ENCODE measurements at places on chromosomes 7 and 10.

- DNase-seq, result no peak
Observed at GRCh38 chr10:43155221-43155620, 17.0 kb downstream of the CSGALNACT2 start.

GRCh38 chr7:146479040-146479439 is 362.4 kb downstream of the CNTNAP2 start:
- no peak for DNase-seq

DNA sequence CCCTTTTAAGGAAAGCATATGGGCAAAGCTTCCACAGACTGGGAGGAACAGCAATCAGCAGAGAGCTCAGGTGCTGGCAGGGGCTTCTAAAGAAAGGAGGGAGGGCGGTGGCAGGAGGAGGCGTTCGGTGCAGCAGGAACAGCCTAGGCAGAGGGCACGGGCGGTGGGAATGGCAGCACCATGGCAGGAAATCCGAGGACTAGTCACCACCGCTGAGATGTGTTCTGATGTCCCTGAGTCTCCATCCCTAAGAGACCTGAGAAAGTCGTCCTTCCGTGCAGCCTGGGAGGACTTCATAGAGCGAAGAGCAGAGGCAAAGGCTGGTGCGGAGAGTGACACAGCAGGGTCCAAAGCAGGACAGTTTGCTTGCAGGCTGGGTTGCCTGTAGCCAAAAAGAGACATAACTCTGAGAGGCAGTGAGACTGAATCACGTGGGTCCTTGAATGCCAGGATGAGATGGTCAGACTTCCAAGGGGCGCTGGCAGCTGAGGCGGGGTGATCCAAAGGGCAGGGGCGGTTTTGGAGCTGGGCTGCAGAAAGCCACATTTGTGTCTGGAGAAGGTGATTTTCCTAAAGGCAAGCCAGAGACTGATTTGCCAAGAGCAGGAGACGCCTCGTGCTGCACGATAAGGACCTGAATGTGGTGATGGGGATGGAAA is 35.8 kb upstream of the GRID1 start:
- DNase-seq, result no peak

GRCh38 chr10:122021379-122021778 is 32.4 kb downstream of the TACC2 start:
- DNase-seq, result no peak

GRCh38 chr7:52961084-52961483 is 74.3 kb upstream of the POM121L12 start:
- no peak for DNase-seq

DNA sequence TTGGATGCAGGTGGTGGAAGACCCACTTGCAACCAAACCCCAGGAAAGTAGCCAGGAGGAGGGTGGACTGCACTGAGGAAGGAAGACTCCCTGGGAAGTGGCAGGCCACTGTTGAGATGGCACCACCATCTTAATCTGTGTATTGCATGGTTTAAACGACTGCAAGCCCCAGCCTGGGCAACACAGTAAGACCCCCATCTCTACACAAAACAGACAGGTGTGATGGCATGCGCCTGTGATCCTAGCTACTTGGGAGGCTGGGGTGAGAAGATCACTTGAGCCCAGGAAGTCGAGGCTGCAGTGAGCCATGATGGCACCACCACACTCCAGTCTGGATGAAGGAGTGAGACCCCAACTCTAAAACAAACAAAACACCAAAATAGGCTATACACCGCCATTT is 9.7 kb upstream of the BCL7B start:
- no peak for DNase-seq

GRCh38 chr7:70340236-70340635 is 742.0 kb downstream of the AUTS2 start:
- DNase-seq, result no peak

- DNase-seq, result no peak
Observed at GRCh38 chr10:42113158-42113450, 525.3 kb downstream of the ZNF33B start.

GRCh38 chr7:96173781-96174180 is 148.1 kb downstream of the SLC25A13 start:
- no peak for DNase-seq

DNA sequence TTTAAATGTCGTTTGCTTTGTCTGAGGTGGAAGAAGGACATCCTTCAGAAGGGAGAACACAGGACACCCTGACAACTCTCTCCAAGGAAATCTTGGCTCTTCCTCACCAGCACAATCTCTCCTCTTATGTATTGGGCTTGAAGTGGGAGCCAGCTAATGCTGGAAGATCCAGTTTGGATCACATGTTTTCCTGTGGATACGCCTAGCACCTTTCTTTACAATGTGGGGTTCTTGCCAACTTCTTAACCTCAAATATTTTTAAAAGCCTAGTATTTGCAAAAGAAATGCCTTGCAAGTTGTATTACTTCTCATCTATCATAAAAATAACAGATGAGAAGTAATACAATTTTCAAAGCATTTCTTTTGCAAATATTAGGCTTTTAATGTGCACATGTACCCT is 76.4 kb downstream of the FRMD4A start:
- no peak for DNase-seq

GRCh38 chr7:20213378-20213777 is 3.8 kb downstream of the MACC1 start:
- DNase-seq, result no peak

GRCh38 chr7:132116369-132116768 is 459.9 kb downstream of the PLXNA4 start:
- DNase-seq, result no peak

GRCh38 chr10:80871083-80871482 is 333.4 kb downstream of the SH2D4B start:
- DNase-seq, result no peak

GRCh38 chr7:93120592-93121549 is 3.1 kb upstream of the SAMD9 start:
- no peak for DNase-seq

- DNase-seq, result no peak
Observed at GRCh38 chr10:25508112-25508815, 333.5 kb downstream of the GPR158 start.

DNA sequence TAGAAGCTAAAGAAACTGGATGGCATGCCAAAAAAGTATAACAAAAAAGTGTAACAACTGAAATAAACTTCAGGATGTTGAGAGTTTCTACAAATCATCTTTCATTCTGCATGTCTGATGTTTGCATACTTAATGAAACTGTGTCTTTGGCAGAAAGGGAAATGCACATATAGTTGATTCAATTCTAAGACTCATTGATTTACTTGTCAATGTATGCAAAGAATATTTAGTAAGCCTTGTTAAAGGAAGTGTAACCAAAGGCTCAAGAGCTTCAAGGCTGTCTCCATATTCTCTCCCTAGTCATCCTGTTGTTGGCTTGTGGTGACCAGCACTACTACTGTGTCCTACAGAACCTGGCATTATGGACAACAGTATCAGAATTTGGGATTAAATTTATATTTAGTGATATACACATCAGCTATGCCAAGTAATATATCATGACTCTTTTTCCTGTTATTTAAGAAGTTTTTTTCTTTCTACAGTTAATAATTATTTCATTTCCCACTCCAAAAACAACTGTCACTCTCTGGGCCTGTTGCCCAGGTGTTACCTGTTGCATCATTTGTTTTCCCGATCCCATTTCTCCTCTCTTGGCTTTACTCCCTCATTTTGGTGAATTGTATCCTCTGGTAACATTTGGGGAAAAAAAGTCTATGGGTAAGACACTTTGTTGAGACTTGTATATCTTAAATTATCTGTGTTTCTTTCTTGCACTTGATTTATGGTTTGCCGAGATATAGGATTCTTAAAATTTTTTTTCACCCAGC is 226.6 kb upstream of the BMPER start:
- no peak for DNase-seq

- no peak for DNase-seq
Observed at GRCh38 chr7:101768280-101768679, 49.1 kb upstream of the CUX1 start.

- no peak for DNase-seq
Observed at GRCh38 chr7:30159698-30160143, 24.9 kb downstream of the MTURN start.

- DNase-seq, result no peak
Observed at GRCh38 chr7:135664046-135664589, 1.8 kb downstream of the STMP1 start.

- DNase-seq, result no peak
Observed at GRCh38 chr10:125343118-125343925, 183.0 kb upstream of the CTBP2 start.

DNA sequence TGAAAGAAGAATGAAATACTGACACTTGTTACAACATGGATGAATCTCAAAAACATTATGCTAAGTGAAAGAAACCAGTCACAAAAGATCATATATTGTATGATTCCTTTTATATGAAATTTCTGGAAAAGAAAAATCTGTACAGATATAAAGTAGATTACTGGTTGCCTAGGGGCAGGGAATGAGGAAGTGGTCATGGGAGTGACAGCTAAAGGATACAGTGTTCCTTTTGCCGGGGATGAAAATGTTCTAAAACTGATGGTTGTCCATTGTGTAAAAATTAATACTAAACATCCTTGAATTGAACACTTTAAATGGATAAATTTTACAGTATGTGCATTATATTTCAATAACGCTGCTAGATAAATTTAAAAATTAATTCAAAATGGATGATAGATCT is 25.1 kb downstream of the ALOX5 start:
- no peak for DNase-seq

- DNase-seq, result no peak
Observed at GRCh38 chr7:2037301-2037807, 195.4 kb downstream of the MAD1L1 start.

- DNase-seq, result no peak
Observed at GRCh38 chr10:132588301-132589013, 50.9 kb downstream of the INPP5A start.

DNA sequence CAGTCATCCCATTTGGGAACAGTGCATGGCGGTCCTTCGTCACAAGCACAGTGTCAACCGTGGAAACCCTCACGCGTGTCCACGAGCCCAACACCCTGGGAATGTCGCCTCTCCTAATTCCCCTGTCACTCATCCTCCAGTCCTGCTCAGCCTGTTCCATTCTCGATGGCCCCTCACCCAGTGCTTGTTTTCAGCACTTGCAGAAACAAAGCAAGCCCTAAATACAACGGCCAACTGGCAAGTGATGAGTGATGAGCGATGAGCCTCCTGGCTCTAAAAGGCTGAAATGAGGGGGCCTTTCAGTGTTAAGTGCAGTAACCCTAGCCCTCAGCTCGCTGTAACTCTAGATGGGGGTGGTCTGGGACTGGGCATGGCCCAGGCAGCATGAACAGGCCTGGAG is 22.6 kb downstream of the NKX2-3 start:
- DNase-seq, result no peak

DNA sequence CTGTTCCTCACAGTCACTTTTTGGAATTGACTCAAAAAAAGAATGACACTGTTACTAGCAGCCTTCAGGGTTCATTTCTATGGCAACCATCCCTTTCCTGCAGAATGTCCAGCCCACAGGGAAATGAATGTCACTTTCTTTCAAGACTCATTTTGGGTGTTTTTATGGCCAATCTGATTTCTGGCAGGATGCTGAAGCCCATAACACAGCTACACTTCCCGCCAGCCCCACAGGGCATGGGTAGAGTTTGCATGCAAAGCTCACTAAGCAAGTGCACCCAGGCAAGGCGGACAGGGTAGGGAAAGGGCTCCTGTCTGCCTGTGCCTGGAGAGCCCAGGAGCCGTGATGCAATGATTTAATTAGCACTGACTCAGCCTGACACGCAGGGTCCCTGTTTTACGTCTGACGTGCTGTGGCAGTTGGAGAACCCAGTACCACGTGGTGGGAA is 26.1 kb upstream of the GPAM start:
- no peak for DNase-seq

DNA sequence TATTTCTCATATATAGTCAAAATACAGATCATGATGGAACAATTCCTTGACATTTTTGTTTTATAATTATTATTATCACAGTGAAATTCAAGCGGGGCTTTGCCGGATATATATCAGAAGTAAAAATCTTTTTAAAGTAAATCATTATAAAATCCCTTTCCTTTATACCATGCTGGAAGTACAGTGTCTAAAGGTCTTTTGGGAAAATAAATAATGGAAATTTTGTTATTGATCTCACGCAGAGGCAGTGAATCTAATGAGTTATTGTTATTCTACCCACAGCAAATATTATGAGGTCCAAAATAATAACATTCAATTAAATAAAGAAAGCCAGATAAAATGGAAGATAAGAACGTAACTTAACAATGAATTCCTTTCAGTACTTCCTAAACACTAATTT is 33.8 kb downstream of the GFRA1 start:
- no peak for DNase-seq

GRCh38 chr7:13017881-13018280 is 330.4 kb downstream of the ARL4A start:
- no peak for DNase-seq

GRCh38 chr7:44104860-44105771 is 971 bp downstream of the AEBP1 start:
- no peak for DNase-seq

- DNase-seq, result no peak
Observed at GRCh38 chr10:5665373-5666007, 905 bp downstream of the ASB13 start.

- DNase-seq, result no peak
Observed at GRCh38 chr7:71198887-71199286, 66.9 kb downstream of the GALNT17 start.

- DNase-seq, result no peak
Observed at GRCh38 chr7:36775676-36776075, 51.4 kb upstream of the AOAH start.

DNA sequence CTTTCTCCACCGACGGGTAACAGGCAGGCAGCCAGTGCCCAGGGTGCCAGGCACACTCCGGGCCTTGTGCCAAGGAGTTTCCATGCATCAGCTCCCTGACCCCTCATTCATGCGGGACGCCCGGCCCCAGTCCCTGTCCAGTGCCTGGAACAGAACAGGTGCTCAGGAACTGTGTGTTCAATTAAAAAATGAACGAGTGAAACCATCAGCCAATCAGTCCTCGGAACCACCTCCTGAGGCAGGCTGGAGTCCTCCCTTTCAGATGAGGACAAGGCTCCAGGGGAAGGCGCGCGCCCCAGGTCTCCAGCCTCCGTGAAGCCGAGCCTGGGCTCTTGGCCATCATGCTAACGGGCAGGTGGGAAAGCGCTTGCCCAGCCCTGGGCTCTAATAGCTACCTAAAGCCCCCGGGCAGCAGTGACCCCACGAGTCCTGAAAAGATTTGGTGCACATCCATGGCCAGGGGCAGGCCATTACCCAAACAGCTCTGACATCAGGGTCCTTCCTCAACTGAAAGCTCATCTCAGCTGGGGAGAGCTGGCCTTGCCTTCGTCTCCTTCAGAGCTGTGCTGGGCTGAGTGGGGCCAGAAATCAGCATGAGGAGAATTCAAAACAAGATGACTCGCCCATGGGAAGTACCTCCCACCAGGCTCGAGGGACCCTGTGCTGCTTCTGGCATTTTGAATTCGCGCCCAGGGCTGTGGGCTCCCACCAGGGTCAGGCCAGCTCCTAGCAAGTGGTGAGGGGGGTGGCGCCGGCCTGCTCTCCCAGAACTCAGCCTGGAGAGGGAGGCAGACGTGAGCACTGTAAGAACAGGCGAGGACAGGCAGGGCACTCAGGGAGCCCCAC is 200.5 kb downstream of the MAD1L1 start:
- DNase-seq, result no peak

Data from NCI-H2081 treated with DMSO at 0.1 percent for 48 hours (cell line).